ENCODE measurements at places on chromosomes 2 and 18.
A peak's percentile ranks its signal among the peaks of the same experiment; 100 is the strongest.

- DNase-seq = no peak
Measured at GRCh38 chr2:186540941-186541340, 48.9 kb upstream of the ITGAV start.

DNA sequence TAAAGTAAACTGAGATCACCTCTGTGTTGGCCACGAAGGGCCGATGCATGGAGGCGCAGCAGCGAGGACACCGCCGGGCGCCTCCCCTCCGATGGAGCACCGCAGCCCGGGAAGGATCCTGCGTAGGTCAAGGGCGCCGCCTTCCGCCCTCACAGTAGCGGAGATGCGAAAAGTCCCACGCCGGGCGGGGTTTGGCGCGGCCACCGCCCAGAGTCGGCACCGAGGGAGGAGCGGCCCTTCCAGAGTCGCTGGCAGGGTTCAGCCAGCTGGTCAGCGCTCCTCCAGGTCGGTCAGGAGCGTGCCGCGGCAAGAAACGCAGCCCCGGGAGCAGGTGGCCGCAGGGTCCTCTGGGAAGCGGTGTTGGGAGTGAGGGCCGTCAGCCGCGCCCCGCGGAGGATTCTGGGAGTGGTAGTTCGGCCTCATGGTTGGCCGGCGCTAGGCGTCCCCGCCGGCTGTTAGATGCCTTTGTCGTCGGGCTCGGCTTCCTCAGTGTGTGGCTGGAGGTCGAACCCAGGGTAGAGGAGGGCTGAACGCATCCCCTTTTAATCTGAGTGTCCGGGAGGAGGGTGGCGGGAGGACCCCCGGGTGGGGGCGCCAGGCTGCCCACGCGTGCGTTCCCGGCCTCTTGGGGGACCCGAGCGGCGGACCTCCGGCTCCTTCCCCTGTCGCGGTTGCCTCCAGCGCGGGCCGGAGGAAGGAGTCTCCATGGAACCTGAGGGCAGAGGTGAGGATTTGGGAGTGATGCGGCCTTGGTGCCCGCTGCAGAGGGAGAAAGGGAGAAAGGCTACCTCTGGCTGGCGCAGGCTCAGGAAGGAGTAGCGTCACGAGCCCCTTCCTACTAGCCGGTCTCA lies at the start of gene ZNF892:
TSS of gene ZNF892 (plus strand) at position 411 of the 851 bp plus-strand sequence. CDS start at position 706, 295 bp downstream.
- peak; percentile 93 for DNase-seq

- DNase-seq = no peak
Measured at GRCh38 chr18:61273533-61273932, 59.7 kb upstream of the CDH20 start.

GRCh38 chr2:8494589-8494988 lies 187.3 kb upstream of the ID2 start:
- DNase-seq = no peak

DNA sequence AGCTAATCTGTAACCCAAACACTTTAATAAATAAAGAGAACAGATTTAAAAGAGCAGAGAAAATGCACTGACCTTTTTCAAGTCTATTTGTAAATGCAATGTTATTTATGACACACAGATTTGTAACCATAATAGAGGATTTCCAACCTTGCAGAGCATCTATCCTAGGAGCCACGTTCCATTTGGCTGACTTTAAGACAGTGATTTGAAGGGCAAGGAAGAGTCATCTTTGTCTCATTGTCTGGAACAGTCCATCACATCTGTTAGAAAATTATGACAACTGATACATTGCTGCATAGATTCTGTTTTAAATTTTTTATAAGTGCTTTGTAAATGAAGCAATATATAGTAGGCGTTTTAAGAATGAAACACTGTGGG lies 90.8 kb upstream of the L3MBTL4 start:
- no peak for DNase-seq

GRCh38 chr2:207969249-207969648 lies 56.1 kb downstream of the PLEKHM3 start:
- no peak for DNase-seq

GRCh38 chr2:18849841-18850578 lies 260.6 kb upstream of the NT5C1B start:
- no peak for DNase-seq

DNA sequence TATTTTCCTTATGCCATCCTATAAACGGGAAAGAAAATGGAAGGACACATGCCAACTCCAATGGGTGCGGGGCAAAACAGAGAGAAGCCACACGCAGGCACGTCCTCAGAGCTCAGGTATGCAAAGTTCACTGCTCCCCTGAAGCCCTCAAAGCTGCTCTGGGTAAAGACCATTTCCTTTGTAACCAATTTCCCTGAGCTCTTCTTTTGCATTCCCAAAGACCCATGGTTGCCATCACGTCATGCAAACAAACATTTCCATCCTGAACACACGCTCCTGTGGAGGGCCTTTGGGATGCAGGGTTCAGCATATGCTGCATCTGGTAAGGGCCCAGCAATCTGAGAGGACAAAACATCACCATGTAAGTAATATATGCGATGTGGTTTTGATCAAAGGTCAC lies 69.4 kb downstream of the EMILIN2 start:
- DNase-seq = no peak

DNA sequence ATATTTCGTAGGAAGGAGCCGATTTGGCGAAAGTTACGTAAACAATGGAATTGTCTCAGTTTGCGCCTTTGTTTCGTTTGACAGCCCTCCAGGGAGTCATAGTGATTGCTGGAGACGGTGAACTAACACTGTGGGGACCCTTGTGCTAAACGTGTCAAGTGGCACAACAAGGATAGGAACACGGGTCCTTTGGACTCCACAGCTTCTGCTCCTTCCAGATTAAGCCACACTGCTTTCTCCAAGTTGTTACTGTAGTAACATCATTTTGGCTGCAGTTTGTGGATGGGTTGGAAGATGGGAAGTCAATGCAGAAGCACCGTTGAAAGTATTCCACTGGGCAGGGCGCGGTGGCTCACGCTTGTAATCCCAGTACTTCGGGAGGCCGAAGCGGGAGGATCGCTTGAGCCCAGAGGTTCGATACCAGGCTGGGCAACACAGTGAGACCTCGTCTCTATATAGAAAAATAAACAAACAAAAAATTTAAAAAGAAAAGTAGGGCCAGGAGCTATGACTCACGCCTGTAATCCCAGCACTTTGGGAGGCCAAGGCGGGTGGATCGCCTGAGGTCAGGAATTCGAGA lies 636 bp upstream of the IMMT start:
- no peak for DNase-seq

- no peak for DNase-seq
Measured at GRCh38 chr2:83744855-83745254, 714.2 kb downstream of the SUCLG1 start.

DNA sequence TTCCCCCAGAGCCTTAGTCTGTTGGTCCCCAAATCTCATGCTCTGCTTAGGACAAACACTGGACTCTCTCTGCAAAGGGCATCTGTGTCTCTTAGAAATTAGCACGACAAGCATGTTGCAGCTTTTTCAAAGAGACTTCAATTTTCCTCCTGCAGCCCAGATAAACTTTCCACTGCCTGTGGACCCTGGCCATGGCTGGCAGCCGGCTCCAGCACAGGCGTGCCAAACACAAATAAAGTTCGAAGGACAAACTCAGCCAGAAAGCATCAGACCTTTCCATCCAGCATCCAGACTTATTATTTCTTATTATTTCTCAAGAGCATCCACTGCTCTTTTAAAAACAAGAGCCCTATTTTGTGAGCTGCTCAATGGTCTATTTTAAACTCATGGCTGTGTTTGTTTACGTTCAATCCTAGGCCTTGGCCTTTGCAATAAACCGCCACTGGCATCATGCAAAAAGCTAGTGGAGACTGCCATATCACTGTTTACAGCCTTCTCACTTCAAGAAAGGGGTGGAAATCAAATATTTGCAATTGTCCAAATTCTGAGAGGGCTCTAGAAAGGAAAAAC lies 300.8 kb downstream of the BCL11A start:
- peak; percentile 65 for DNase-seq

DNA sequence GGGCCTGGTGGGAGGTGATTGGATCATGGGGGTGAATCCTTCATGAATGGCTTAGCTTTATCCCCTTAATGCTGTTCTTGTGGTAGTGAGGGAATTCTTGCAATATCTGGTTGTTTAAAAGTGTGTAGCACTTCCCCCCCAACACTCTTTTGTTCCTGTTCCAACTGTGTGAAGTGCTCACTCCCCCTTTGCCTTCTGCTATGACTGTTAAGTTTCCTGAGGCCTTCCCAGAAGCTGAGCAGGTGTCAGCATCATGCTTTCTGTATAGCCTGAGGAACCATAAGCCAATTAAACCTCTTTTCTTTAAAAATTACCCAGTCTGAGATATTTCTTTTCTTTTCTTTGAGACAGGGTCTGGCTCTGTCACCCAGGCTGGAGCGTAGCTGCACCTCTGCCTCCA lies 139.4 kb downstream of the RNF152 start:
- no peak for DNase-seq

- DNase-seq = no peak
Measured at GRCh38 chr2:20080839-20081415, 29.5 kb upstream of the LAPTM4A start.

GRCh38 chr18:26575865-26576217 lies 27.5 kb upstream of the KCTD1 start:
- DNase-seq = no peak

DNA sequence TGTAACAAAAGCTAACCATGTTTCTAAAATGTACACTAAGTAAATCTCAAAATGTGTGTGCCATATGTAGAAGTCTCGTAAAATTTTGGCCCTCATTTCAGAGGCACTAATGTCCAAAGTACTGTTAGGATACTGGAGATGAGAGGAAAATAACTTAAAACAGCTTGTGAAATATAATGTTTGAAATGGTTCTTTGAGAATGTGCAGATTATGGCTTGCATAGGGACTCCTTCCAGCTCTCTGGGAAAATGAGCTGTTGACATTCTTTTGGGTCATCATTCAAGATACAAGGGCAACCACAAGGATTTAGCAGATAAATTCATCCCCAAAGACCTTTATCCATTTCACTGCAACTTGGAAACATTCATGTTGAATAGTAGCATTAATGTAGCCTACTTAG lies 38.1 kb upstream of the OTX1 start:
- DNase-seq = no peak

DNA sequence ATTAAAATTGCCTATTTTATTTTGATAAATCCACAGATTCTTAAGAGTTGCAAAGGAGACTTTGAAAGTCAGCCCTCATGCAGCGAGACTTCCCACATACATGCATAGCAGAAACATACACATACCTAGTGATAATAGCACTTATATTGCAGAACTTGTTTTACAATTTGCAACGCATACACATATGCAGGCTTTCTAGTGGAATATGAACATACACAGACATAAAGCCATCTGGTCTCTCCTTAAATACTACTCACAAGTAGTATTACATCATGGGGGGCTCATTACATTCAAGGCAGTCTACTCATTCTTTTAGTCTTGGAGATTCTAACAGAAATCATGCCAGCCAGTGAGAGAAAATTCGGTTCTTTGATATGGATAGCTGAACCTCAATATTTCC lies 295.1 kb upstream of the RND3 start:
- no peak for DNase-seq

DNA sequence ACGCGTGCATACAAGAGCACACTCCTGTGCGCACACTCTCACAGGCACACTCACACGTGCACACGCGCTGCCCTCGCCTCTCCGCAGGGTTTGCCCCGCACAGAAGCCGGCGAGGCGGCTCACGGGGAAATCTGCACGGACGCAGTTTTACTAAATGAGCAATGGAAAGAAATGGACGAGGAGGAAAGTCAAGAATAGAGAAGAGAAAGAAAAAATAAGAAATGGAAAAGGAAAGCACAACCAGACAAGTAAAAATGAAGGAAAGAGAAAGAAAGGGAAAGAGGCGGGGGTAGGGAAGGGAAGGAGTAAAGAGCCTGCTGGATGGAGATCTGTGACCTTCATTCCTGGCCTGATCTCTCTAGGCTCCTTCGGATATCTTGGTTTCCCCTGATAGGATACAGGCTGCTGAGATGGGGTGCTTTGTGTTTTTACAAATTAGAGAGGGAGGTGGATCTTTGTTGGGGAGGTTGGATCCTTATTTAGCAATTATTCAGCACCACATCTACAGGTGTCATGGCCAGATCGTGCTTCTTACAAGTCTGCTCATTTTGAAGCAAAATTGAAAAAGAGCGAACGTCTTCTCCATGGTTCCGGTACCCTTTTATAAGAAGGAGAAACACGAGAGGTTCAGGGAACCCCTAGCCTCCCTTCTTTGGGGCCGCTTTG lies 693 bp upstream of the LRP2 start:
- DNase-seq = no peak

DNA sequence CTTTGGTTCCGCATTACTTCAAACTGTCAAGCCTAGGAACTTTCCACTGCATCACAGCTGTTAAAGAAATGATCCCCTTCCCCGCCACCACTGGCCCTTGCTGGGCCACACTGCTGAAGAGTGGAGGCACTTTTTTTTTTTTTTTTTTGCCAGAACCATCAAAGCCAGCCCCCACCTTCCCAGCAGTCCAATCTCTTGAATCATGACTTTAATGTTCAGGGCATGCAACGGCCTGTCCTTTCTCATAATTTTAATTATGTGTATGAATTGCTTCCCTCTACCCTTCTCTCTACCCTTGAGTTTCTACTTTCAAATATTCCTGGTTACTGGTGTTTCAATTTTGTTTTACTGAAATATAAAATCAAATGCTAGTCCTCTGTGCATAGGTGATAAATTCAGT lies 102.1 kb upstream of the LMAN1 start:
- no peak for DNase-seq

DNA sequence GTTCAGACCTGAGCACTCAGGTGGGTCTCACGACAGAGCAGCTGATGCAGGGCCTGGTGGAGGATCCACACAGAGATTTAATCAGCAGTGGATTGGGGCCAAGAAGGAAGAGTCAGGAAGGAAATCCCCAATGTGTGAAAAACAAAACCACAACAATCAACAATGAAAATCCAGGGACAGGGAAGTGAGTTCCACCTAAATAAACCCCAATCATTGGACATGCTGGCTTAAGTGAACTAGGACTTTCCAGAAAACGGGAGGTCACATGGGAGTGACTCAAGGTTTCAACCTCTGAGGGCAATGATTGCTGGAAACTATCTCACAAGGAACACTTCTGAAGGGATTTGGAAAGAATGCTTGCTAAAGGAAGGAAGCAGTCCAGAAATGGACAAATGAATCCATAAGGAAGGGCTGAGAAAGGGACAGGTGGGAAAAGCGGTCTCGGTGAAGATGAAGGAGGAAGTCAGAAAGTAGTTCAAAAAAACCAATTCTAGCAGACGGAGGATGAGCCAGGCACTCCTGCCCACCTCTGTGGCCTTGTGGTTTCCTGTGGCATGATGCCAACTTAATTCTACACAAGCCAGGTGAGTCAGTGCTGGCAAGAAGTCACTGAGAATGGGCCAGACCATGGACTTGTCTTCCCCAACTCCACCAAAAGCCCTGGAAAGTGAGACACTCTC lies 15.4 kb upstream of the XDH start:
- DNase-seq = no peak

DNA sequence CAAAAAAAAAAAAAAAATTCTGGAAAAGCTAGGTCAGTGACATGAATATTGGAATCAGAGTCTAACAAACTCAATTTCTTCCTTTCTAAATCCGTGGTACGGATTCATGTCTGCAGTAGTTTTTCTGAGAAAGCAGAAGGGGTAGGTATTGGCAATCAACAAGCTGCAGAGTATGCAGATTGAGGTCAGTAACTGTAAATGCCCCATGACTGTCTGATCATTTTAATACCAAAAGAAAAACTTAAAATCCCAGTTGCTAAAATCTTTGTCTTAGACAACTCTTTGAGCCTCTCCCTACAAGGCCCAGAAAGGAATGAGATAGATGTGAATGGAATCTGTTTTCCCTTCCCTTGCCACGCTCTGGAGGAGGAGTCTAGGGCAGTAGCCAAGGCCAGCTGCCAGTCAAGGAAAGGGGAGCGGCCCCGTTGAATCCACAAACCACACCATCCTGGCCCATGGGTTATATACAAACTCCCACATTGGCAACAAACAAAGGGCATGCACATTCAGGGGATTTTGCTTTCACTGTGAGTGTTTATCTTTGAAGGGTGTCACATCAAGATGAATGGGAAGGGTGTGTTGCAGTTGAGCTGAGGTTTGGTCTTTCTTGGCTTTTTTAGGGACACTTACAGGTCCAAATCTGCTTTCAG lies 6.1 kb upstream of the CASP8 start:
- peak; percentile 45 for DNase-seq
